ENCODE measurements at places on chromosomes 2 and 18.

- no peak for DNase-seq
Measured at GRCh38 chr18:48376406-48376805, 32.8 kb downstream of the ZBTB7C start.

DNA sequence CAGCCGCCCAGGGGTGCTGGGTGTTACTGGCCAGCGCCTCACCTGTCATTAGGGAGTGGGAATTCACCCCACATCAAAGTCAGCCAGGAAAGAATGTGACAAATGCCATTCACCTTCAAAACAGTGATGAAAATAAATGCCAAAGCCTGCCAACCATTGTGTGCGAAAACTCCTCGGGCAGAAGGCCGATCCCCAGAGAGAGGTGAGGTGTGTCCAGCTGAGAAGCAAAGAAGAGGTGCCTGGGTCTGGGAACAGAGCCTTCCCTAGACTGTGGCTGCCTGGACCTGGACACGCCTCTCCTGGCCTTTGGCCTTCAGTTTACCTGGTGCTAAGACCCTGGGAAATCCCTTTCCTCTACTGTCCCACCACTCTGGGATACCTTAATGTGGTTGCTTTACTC lies 142.7 kb downstream of the CYP26B1 start:
- no peak for DNase-seq

GRCh38 chr2:188880740-188881139 lies 93.4 kb upstream of the COL3A1 start:
- no peak for DNase-seq

DNA sequence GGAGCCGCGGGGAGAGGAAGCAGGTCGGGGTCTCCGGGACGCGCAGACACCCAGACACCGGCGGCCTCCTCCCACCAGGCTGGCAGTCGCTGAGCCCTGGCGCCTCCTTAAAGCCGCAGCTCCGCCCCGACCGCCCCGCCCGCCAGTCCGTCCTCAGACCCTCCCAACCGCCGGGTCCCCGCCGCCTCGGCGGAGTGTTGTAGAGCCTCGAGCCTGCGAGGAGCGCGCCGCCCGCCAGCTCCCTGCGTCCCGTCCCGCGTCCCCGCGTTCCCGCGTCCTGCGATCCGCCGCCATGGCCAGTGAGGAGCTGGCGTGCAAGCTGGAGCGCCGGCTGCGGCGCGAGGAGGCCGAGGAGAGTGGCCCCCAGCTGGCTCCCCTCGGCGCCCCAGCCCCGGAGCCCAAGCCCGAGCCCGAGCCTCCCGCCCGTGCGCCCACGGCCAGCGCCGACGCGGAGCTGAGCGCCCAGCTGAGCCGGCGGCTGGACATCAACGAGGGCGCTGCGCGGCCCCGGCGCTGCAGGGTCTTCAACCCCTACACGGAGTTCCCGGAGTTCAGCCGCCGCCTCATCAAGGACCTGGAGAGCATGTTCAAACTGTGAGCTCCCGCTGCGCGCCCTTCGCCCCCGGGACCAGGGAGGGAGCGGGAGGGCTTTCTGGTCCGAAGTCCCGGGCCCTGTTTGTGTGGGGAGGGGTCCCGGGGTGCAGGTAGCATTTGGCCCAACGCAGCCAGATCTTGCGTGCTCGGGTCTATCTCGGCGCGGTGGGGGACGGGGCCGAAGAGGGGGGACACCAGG lies at the start of gene EFHD1:
Gene EFHD1 (plus strand): TSS at position 192 of the 793 bp plus-strand sequence. CDS start 101 bp downstream, at position 293.
- DNase-seq = peak; percentile 81

- DNase-seq = peak; percentile 53
Measured at GRCh38 chr2:237072067-237072931, 13.4 kb upstream of the COPS8 start.

DNA sequence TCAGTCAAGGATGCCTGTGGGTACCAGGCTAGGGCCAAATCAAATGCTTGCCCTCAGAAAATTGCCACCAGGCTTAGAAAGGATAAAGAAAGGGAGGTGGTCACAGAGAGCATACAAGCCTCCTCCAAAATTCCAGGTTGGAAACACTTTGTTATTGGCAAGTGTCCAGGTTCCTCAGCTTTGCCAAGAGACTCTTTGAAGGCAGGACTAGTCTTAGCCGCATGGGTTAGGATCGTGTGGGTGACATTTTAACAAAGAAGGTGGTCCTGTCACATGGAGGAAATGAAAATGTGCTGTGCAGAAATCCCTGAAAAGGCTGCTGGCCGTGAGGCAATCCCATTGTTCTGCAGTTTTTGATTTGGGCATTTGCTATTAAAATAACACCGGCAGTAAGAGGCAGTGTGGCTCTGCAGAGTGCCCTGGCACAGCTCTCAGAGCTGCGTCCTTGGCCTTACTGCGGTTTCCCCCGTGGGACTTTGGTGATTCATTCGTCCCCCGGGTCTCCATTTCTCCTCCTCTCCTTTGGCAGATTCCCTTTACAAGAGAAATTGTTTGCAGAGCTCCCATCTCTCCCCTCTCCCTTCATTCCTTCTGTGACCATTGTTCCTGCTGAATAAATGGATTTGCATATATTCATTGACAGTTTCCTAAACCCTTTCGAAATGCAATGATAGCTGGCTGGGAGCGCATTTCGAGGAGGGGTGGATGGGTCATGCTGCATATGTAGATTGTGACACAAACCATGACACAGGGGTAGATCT lies 187.3 kb downstream of the VAPA start:
- peak; percentile 19 for DNase-seq

GRCh38 chr2:505941-506340 lies 171.3 kb downstream of the TMEM18 start:
- no peak for DNase-seq

DNA sequence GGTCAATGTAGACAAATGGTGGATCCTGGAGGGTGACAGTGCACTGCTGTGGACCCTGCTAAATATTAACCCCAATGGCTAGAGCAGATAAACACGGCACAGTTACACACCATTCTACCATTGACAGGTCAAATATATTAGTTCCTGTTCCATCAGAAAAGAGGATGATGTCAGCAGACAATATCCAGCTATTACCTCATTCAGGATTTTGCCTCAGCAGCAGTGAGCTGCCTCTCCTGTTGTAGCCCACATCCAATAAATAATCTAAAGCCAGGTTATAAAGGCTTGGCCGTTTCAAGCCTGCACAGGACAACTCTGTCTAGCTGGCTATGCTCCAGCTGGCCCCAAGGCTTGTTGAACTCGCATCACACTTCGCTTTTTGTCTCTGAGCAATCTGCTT lies 31.6 kb upstream of the NETO1 start:
- DNase-seq = no peak

DNA sequence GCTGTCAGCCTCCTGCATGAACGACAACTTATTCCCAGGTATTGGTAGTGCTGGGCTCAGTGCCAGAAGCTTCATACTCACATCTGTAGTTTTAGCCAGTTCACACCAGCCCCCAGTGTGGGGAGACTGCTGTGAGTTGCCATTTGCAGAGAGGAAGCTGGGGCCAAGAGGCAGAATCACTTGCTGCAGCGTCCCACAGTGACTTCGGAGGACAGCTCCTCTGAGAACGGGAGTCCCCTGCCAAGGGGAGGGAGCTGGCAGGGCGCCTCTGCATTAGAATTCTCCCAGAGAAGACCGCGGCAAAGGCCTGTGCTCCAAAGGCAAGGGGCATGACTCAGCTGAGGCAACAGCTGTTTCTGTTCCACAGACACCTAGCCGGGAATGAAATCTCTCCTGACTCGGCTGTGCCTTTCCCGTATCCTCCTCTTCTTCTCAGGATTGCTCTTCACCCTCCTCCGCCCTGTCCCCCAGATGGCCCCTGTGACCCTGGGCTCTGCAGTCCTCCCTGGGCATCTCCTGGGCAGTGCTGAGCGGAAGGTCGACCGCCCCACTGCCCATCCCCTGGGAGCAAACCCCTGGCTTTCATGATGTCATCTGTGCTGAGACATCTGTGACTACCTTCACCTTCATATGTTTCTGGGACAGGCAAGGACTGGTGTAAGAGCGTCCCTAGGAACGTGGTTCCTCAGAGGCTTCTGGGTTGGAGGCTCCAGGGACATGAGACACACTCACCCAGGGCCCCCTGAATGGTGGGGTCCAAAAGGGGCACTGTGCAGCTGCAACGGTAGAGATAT lies 18.0 kb downstream of the MAL start:
- DNase-seq = peak; percentile 69

DNA sequence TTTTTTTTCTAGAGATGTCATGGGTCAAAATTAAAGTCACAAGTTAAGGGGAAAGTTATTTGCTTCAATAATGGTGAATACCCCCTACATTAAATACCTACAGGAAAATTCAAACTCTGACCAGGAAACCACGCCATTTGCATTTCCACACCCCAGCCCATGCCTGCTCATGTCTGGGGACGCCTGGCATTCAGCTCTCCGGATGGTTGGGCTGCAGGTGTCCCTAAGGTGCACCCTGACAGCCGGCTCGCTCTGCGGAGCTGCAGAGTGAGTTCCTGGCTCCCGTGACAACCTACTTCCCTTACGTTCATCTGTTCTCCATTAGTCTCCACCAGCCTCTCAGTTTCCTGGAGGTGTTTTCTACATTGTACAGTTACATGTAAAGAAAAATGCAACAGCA lies 122.7 kb upstream of the RIOK3 start:
- DNase-seq = no peak

GRCh38 chr18:80196528-80197320 lies 50.6 kb downstream of the PARD6G start:
- DNase-seq = no peak

GRCh38 chr18:295756-296490 lies 28.1 kb upstream of the THOC1 start:
- DNase-seq = no peak

DNA sequence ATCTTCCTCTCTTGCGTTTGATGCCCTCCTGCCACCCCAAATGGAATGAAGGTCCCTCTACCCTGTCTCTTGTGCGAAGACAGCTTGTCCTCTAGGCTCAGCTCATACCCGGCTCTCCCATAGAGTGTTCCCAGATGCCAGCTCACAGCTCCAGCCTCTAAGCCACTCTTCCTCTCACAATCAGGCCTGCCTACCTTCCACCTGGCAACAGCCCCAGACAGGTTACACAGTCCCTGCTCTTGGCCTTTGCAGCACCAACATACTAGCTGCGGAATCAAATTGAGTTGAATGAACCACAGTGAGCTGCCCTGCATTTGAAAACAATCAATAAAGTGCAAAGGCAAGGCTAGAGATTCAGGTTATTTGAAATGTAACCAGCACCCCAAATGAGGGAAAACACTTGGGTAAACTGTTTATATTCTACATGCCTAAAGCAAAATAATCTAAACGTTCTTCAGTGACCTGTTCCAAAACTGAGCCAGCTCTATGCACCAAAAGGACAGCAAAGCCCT lies 105.1 kb downstream of the COL4A4 start:
- no peak for DNase-seq

All from hepatic stellate cell (primary cell).